ENCODE measurements at places on chromosomes 16 and 17. TPM values are rescaled to one million over a fixed set of nuclear protein-coding genes. Genes with fewer than 3 reads are reported as not detected.

Gene SGCA
- 0.24 TPM for total RNA-seq

DNA sequence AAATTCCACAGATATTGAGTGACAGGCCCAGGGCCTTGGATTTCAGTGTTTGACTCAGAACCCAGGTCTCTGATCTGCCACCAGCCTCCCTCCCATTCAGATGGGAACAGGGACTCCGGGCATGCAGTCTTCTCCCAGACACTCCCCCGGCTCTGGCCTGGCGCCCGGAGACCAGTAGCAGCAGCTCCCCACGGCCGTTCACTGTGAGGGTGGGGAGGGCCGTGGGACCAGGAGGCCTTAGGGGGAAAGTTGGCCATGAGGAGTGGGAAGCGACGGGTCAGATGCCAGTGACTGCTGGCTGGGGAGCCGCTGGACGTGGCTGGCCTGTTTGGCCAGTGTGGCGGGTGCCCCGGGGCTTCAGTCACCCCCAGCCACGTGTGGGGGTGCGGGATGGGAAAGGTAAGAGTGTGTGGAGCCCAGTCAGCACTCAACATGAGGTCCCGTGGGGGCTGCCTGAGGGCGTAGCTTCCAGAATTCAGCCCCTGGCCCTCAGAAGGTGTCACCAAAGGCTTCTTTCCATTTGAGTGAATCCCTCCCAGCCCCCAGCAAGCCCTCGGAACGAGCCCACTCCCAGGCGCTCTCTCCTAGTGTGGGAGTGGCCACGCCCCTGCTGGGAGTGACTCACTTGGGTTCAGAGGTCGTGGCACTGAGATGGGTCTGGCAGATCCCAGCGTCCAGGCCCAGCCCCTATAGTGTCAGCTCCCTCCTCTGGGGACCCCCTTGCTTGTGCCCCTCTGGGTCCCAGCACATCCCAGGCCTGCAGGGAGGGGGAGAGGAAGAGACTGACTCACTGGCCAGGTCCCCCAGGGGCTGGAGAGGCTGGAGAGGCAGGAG is 309.4 kb downstream of the SEC14L1 start:
- DNase-seq: peak; percentile 84

Gene NEUROD2
- not detected for total RNA-seq

DNA sequence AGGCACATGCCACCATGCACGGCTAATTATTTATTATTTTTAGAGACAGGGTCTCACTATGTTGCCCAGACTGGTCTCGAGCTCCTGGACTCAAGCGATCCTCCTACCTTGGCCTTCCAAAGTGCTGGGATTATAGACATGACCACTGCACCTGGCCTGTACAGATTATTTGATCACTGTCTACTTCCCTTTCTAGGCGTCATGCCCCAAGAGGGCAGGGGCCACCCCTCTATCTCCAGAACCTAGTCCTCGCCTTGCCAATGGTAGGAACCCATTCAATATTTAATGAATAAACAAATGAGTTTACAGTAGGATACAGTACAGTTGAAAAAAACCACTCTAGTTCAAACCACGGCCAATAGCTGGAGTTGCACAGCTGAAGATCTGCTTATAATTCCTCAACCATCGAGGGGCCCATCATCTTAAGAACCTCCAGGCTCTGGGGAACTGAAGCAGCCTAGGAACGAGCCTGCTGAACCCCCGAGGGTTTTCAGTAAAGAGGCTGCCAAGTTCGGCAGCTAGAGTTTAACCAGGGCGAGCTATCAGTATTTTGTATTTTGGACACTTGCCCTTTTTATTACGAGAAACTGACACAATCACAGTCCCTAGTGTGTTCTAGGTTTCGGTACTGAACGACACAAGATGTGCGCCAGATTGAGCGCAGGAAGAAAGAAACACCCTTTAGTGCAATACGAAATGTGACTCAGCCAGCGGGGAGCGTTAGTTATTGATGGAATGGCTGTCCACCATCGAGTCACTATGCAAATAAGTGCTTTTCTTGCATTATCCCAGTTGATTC is 14.6 kb downstream of the ADCY9 start:
- no peak for DNase-seq

DNA sequence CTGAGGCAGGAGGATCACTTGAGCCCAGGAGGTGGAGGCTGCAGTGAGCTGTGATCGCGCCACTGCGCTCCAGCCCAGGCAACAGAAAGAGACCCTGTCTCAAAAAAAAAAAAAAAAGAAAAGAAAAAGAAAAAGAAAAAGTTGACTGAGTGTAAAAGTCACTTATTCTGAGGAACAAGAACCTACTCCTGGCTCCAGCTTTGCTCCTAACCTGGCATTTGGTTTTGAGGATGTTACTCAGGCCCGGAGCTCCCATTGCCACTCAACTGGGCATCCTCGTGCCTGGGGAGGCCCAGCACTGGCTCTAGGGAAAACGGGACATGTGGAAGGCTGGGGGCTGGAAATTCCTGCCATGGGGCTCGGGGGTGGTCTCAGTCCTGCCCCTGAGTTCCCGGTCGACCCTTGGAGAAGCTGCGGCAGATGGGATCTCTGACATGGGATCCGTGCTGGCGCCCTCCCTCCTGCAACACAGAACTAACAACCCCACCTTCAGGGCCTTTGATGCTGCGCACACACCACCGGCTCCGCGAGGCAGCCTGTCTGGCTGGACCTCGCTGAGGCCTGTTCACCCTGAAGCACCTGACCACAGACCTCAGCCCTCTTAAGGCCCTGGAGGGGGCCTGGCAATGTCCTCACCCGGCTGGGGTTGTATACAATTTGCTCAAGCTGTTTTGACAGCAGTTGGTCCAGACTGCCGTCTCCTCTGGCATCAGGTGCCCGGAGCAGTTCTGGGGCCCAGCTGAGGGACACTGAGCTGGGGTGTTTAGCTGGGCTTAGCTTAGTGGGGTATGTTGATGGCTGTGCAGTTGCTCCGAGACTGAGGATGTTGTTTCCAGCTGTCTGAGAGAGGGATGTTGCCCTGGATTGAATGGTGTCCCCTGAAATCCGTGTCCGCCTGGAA is 12.3 kb downstream of the CD7 start:
- DNase-seq: no peak

DNA sequence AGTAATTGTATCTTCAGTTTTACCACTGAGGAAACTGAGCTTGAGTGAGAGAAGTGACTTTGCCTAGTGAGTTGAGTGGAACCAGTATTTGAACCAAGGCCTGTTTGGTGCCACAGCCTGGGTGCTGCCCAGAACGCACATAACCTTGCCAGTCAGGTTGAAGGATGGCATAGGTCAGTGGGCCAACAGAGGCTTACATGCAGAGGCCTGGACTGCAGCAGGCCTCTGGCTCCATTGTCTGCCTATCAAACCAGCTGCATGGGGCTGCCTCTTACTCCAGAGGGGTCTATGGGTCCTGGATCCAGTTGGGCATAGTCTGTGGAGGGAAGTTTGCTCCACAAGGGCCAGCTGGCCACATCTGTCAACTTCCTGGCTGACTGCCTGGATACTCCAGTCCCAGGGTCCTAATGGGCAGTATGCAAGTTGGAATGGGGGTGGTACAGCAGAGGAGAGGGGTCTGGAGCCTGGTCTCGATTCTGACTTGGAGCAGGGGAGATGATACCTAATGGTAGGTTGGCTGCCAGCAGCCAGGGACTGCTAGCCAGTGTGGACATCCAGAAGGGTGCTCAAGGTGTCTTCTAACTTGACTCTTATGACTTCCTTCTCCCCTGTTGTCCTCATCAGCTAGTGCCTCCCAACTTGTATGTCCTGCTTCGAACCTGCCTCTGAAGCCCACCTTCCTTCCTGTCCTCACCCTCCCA is 11.1 kb upstream of the RNF112 start:
- no peak for DNase-seq

GRCh38 chr17:50634224-50634914 is at the start of gene ABCC3:
TSS of gene ABCC3 (plus strand) at chr17:50634881. CDS start at chr17:50634937, 56 bp downstream.
- no peak for DNase-seq

Gene MYH2
- 0.68 TPM for total RNA-seq

GRCh38 chr17:44898768-44899073 is 524 bp downstream of the EFTUD2 start:
- no peak for DNase-seq

Gene CISD3
- 10.7 TPM for total RNA-seq

Gene MXRA7
- total RNA-seq: 28.2 TPM

DNA sequence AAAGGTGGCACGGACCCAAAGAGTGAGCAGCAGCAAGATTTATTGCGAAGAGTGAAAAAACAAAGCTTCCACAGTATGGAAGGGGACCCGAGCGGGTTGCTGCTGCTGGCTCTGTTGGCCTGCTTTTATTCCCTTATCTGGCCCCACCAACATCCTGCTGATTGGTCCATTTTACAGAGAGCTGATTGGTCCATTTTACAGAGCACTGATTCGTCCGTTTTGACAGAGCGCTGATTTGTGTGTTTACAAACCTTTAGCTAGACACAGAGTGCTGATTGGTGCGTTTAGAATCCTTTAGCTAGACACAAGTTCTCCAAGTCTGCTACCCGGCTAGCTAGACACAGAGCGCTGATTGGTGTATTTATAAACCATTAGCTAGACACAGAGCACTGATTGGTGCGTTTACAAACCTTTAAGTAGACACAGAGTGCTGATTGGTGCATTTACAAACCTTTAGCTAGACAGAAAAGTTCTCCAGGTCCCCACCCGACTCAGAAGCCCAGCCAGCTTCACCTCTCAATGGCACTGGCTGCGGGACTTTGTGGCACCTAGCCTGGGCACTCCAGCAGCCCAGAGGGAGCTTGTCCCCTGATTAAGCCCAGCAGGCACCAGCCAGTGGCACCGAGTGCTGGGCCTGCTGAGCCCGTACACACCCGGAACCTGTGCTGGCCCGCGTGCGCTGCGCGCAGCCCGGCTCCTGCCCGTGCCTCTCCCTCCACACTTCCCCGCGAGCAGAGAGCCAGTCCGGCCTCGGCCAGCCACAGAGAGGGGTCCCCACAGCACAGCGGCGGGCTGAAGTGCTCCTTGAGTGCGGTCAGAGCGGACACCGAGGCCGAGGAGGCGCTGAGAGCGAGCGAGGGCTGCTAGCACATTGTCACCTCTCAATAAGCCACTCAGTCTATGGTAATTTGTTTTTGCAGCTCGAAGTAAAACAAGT is 15.1 kb downstream of the IGSF6 start:
- DNase-seq: no peak

DNA sequence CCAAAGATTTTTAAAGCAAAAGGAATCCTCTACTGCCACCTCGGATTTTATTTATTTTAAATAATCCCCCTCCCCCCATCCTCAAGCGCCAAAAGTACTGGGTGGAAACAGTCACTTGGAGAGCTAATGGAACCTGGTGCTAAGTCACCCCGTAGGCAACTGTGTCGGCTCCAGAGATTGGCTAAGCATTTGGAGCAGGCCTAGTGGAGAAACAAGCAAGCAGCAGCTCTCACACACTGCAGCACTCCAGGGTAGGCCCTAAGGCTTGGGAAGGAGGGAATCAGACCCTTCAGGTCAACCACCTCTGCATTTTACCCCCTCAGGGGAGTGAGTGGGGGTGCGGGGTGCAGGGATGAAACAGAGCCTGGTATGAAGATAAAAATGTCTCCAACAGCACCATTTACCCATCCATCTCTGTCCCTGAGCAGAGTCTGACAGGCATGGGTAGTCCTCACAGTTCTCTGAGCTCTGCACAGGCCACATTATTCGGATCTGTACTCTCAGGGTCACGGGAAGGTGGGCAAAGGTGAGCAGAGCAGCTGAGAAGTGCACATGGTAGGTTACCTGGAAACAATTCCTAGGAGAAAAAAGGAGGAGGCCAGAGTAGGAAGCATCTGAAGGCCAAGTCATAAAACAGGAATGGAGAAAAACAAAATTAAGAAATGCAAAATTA is 27.2 kb upstream of the STAC2 start:
- peak; percentile 71 for DNase-seq

Gene RHBDF2
- 19.7 TPM for total RNA-seq

DNA sequence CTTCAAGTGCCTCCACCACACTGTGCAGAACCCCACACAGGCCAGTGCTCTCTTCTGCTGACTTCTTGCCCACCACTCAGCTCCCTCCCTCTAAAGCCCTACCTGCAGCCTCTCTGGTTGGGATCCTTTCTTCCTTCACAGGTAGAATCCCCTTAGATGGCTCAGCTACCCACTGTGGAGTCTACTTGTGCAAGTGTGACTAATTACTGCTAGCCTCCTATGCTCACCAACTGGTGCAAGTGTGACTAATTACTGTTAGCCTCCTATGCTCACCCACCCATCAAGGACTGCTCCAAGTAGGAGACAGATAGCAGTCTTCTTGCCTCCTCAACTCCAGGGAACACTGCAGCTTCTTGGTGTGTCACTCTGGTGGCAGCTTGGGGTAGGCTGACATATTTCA is 43.6 kb downstream of the TEX14 start:
- no peak for DNase-seq

GRCh38 chr17:33046361-33047255 is 55.0 kb downstream of the SPACA3 start:
- no peak for DNase-seq

- peak; percentile 24 for DNase-seq
These were observed 217.5 kb upstream of the CHMP6 start for GRCh38 chr17:80774146-80774545.
